Right renal cortex interstitium (tissue), 3 donors: ENCODE measurements at places on chromosomes 6 and 20.

DNA sequence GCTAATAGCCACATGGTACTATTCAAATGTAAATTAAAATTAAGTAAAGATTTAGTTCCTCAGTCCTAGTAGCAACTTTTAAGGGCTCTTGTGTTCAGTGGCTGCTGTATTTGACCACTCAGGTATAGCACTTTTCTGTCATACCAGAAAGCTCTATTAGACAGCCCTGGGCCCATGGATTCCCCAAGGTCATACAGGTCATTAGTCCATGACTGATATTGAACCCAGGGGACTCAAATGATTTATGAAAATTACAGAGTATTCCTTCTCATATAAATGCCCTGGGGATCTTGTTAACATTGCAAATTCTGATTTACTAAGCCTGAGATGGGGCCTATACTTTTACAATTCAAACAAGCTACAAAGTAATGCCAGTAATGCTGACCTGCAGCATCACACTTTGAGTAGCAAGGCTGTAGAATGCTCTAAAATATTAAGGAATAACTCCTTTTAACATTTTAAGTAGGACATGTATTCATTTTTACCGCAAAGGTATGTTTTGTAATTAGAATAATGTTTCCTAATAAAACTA, 29.6 kb downstream of the RNF217 start:
- no peak for DNase-seq

GRCh38 chr6:144661116-144661806, 376.1 kb downstream of the UTRN start:
- DNase-seq, result no peak

DNA sequence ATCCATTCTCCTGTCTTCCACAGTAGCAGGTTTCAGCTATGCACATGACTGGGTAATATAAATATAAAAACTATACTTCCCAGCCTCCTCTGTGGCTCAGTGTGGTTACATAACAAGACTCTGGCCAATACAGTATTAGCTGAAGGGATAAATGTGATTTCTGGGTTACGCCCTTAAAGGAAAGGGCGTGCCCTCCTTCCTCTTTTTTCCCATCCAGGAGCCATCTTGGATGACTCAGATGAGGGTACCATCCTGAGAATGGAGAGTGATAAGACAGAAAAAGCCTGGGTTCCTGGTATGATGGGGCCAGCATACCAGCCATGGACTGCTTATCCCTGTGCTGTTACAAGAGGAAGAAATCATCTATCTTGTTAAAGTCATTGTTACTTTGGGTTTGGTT, 123.3 kb downstream of the NFATC2 start:
- no peak for DNase-seq

DNA sequence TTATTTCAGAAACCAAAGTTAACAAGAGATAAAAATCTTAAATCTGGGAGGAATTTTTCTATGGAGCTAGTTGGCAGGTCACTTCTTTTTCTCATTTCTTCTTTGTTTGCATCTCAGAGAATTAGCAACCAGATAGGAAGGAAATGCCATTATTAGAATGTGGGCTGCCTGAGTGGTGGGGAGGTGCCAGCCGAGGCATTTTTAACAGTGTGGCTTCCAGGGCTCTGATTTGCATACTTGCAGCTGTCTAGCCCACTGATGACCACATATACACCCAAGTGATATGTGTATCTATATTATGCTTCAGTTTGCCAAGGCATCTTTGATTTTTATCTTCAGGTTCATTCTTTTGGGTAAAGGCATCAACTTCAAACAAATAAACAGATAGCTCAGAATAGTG, 206.7 kb downstream of the CLIC5 start:
- no peak for DNase-seq

- no peak for DNase-seq
Measured at GRCh38 chr6:166394036-166394892, 11.5 kb upstream of the MPC1 start.

- DNase-seq, result no peak
Measured at GRCh38 chr6:106103728-106104109, 17.6 kb downstream of the PRDM1 start.

DNA sequence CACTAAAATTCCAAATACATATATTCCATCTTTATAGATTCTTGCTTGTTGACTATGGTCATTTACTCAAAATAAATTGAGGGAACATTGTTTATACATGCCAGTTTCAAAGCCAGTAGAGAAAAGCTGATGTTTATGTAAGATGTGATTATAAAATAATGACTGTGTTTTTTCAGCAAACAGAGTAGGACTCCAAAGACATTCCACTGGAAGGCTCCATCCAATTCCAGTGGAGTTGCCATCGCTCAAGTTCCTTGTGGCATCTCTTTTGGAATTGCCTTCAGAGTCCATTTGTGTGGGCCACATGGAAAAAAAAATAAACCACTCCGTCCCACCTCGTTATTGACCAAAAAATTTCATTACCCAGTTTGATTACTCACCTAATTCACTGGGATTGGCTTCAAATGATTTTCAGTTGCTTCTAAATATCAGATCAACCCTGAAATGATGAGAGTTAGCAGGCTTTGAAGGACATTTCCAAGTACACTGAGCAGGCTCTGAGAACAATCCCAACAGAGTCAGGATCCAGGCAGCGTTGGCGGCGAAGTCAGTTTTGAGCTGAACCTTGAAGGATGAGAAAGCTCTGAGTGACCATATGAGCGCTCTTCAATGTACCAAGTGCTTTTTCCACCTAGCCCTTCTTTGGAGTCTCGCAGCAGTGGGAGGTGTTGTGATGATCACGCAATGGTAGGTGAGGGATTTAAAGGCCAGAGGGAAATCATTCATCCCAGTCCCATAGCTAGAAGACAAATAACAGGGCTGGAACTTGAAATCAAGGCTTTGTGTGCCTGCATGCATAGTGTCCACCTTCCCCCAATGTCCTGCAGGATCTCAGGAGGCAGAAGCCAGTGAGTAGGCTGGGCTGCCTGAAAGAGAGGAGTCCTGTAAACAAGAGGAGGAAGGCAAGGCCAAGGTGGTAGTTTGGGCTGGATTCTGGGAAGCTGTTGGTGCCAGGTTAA, 281.7 kb downstream of the CDC5L start:
- DNase-seq, result no peak

GRCh38 chr6:6740595-6740994, 152.1 kb downstream of the LY86 start:
- no peak for DNase-seq

GRCh38 chr20:48831718-48832404, 4.1 kb upstream of the PREX1 start:
- no peak for DNase-seq

DNA sequence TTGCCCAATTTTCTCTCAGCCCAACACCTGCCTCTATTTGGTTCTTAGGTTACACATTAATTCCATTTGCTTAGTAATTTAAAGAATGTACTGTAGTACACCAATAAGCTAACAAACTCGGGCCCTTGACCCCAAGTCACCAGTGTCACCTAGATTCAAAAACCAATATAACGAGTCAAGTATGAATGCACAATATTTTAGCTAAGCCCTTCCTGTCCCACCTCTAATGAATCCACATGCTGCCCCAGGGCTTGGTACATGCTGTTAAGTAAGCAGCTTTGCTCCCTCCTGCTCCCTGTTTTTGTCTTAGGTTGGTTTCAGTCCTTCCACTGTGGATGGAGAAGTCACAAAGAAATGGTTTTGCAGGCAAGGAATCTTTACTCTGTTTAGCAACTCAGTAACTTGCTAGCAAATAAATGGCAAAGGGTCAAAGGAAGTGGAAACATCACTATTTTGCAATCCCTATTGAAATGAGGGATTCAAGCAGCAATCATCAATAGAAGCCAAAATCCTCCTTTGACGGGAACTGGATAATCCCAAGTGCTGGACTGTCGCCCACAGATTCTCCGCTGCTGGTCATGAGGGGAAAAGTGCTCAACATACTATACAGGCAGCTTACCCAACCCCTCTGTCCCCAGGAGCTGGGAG, 5.0 kb upstream of the MPC1 start:
- DNase-seq, result no peak

DNA sequence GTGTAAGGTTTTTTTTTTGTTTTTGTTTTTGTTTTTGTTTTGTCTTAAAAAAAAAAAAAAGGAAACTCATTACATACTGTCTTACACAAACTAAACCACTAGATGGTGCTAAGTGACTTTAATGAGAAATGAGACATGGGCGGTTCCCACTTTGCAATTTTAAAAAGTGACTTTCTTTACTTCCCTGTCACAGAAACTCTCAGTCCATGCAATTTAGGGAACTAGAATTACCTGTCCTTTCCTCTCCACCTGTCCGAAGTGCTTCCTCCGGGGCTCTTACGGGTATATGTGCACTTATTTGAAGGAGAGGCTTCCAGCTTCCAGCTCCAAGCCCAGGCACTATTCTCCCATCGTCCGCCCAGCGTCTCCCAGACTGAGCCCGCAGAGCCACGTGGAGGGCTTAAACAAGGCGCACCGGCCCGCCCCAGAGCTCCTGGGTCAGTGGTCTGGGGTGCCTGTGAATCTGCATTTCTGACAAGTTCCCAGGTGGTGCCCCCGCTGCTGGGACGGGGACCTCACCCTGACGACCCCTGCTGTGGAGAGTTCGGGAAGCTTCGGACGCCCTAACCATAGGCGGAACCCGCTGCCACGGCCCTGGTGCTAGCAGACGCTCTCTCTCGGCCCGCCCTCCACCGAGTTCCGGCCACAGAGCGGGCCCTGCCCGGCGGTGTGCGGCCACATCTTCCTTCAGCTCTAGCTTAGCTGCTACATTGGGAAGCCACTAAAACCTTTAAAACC, 26.1 kb downstream of the BFSP1 start:
- peak; percentile 63 for DNase-seq

DNA sequence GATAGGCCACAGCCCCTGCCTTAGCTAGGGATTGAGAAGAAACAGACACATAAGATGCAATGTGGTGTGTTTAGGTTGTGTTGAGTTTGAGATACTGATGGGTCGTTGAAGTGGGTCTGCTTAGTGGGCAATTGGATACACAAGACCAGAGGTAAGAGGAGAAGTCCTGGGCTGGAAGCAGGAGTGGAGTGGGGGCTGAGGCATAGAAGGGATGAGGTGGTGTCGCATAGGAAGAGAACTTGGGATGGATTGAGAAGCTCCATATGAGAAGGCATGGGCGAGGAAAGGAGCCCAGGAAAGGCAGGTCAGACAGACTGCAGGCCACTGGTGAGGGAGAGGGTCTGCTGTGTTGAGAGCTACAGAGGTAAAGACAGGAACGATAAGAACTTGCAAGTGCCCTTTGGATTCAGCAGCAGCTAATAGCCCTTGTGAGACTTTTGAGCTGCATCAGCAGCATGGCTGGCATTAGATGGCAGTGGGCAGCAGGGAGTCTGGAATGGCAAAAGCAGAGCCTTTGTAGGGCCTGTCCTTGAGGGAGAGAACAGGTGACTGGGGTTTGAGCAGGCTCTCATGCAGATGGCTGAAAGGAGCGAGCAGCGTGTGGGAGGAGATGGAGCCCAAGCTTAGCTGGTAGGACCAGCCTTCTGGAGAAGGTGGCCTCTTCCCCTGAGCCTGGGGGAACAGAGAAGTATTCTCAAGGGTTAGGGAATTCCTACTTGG, 33.2 kb downstream of the PLCG1 start:
- DNase-seq, result no peak

DNA sequence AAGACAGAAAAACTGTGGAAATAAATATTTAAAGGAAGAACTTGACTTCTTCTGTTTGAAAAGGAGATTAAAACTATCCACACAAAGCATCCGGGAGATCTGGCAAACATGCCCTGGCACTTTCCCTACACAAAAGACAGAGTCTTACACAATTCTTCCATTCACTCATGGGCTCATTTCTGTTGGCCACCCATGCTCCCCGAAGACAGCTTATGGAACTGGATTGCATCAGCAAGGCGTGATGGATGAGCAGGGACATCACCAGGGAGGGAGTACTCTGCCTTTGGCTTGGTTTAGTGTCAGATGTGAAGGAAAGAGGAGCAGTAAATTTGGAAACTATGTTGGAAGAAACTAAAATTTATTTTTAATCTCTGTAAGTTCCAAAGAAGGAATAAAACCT, 379.3 kb downstream of the CD109 start:
- DNase-seq, result no peak

DNA sequence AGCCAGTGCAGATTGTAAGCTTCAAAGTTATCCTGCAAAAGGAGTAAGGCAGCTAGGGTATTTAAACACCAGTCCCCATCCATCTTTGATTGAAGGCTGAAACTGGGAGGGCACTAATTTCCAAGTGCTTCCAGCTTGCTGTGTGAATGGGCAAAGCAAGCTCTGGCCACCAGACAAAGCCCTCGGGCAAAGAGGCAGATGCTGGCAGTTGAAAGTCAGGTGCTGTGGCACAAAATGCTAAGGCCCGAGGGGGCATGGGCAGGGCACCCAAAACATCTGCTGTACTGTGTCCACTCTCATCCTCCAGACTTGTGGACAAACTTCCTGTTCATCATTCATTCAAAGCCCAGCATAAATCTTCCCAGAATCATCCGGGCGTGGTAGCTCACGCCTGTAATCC, 62.9 kb downstream of the TRMT6 start:
- no peak for DNase-seq

GRCh38 chr6:138607478-138608433, 108.5 kb upstream of the NHSL1 start:
- DNase-seq, result no peak

DNA sequence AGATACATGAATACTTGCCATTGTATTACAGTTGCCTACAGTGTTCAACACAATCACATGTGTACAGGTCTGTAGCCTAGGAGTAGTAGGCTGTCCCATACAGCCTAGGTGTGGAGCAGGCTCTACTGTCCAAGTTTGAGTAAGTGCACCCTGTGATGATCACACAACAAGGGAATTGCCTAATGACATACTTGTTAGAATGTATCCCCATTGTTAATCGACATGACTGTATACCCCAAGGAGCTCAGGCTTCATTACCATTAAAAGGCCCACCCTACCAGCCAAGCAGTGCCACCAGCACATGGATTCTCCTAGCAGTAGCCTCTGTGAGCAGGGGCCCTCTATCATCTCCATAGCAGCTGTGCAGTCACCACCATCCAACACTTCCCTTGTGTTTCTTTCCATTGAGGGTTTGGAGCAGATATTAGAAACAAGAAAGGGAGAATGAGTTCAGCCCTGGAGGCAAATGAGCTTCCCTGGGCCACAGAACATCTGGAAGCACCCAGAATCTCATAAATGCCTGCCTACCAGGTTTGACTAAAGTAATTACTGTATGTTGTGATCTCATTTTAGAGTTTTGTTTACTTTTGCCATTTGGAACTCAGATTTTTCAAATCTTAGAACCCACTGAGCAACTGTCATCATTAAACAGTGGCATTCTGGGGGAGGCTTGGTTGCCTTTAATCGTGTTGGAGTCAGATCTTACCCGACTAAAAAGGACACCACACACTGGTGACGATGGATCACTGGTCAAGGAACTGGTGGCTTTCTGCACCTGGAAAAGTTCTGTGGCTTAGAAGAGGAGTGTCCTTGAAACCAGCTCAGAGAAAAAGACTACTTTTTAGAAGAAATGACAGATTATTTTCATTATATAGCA, 104.9 kb downstream of the TULP4 start:
- no peak for DNase-seq
